ENCODE measurements at places on chromosomes 1 and 21.

DNA sequence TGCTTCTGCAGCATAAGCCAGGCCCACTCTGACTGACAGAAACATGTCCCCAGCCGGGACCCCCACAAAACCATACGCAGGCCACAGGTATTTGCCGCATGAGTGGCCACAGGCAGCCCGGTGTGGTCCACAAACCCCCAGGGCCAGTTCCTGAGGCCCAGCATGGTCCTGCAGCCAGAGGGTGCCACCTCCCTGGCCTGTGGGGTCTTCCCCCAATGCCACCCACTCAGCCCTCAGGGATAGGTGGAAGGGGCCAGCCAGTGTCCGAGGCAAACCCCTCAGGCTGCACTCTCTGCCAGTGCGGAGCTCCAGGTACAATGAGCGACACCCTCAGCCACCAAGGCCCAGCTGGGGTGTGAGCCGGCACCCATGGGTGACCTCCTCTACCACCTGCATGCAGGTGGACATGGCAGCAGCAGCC lies 43.5 kb downstream of the UBE2G2 start:
- DNase-seq: no peak

DNA sequence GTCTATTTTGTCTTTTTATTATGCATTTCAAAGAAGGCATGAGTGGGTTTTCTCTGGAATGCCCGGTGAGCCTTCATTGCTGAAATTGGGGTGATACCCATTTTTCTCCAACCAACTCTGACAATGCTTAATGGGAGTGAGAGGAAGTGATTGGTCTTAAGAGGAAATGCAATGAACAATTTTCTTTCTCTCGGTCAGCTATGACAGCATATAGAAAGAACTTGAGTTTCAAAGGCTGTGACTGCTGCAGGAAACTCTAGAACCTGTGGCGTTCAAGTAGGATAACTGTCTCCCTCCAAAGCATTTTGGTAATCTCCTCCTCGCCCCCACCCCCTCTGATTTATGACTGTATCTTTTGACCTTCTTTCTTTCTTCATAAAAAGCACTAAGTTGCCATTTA lies 155.9 kb downstream of the LYPLAL1 start:
- no peak for DNase-seq

- DNase-seq: no peak
These were observed 70.0 kb upstream of the SELENON start for GRCh38 chr1:25729790-25730644.

DNA sequence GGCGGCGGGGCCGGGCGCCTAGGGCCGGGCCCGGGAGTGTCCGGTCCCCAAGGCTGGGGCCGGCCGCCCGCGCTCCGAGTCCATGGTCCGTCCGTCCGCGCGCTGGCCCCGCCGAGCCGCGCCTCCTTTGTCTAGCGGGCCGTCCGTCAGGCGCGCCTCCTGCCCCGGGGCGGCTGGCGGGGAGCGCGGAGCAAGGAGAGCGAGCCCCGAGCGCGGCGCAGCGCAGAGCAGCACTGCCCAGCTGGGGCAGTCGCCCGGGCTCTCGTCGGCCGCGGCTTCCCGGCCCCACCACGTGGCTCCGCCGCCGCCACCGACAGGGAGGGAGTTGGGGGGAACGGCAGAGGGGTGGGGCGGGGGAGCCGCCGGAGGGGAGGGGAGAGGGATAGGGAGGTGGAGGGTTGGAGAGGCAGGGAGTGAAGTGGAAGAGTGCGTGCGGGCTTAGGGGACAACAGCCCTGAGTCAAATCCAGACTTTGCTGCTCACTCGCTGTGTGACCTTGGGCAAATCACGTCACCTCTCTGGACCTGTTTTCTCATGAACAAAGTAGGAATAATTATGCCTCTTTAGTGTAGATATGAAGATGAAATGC lies at the start of gene NKAIN1:
NKAIN1 (minus strand) TSS at position 235 of the 589 bp plus-strand sequence. CDS start 340 bp downstream, outside the sequence.
- peak; percentile 28 for DNase-seq

DNA sequence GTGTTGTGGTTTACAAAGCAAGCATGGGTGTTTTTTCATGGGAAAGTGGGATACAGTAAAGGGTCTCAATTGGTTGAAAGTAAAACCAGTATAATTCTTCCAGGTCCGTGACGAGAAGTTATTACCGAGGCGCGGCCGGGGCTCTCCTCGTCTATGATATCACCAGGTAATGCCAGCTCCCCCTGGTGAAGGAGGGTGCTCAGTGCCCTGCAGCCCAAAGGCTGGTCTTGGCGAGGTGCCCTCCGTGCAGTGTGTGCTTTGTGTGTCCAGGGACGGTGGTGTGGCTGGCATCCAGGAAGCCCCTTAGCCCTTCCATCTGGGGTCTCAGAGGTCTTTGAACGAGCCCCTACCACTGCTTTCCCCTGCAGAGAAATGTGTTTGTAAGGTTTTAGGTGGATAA lies 24.8 kb downstream of the RAB4A start:
- no peak for DNase-seq

Measured in fibroblast of villous mesenchyme (primary cell).